CD4-positive, alpha-beta T cell treated with Interleukin-1 beta for 1 hour (primary cell): ENCODE measurements at places on chromosomes 11 and 22.
A peak's percentile ranks its signal among the peaks of the same experiment; 100 is the strongest.

- DNase-seq = no peak
Measured at GRCh38 chr22:48520884-48521588, 1306.6 kb downstream of the BRD1 start.

DNA sequence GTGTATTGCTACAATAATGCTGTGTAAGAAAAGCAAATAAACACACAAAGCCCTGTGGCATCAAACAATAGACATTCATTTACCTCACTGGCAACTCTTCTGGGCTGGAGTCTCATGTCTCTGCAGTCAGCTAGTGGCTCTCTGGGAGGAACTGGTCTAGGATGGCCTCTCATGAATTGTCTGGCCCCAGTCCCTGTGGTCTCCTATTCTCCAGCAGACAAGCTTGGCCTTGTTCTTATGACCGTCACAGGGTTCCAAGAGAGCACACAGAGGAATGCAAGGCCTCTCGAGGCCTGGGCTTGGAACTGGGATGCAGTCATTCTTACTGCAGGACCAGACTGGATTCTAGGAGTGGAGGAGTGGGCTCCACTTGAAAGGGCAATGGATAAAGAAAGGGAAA is 141.2 kb upstream of the NTM start:
- DNase-seq = no peak

GRCh38 chr11:64340671-64341335 is 799 bp downstream of the CCDC88B start:
- peak; percentile 80 for DNase-seq

- no peak for DNase-seq
Measured at GRCh38 chr22:30481711-30482110, 9.9 kb upstream of the SEC14L3 start.

GRCh38 chr22:38900677-38901076 is 28.7 kb upstream of the CBX6 start:
- no peak for DNase-seq

- DNase-seq = no peak
Measured at GRCh38 chr22:24112188-24112587, 69.1 kb upstream of the SUSD2 start.

DNA sequence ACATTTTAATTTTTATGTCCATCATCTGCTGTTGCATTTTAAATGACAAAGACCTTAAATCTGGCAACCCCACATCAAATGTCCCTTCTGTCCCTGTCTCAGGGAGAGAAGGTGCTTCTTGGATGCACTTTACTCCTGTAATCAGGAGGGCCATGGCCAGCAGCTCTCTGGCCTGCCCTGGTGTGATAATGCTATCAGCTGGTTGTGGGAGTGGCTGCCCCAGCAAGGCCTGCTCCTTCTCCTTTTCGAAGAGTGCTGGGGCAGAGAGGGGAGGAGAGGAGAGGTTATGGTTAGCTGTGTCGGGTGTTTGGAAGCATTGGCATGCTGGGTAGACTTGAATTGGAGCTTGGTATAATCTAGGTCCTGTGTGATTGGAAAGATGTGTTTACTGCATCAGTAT is 12.8 kb downstream of the TNRC6B start:
- DNase-seq = no peak

DNA sequence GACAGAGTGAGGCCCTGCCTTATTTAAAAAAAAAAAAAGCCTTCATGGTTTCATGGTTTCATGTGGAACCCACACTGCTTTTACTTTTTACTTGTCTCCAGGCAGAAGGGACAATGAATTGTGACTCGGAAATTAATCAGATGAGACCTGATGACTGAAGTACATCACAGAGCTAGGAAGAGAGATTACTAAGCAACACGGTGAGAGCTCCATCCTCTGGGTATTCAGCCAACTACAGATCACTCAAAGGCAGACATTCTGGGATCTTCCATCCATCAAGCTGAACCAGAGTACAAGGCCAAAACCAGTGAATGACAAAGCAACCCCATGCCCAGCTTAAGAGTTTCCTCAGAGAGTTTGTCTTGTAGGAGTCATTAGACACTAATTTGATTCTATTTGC is 433.2 kb downstream of the SOX6 start:
- no peak for DNase-seq

DNA sequence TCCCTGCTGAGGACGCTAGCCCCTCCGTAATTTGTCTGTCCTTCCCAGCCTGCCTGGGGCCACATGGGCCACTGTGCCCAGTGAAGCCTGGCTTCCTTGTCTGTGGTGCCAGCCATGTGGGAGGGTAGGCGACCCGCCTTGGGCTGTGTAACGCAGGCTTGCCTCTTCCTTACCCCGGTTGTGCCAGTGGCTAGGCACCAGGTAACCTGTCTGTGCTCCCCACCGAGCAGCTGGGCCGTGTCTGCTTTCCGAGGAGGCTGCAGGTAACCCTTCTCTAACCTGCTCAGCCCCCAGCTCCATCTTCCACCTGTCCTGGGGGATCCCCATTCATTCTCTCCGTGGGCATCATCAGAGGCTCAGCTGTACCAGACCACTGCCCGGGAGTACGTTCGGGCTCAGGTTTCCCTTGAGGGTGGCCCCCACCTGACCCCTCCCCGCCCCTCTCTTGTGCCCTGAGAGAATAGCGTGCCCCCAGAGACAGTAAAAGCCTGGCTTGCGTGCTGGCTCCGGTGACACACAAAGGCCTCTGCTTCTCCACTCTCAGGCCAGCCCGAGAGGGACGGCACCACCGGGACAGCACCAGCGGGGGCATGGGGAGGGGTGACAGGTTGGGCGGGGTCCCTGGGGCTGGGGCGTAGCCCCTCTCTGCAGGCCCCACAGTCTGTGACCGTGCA is 79.1 kb downstream of the CDKN1C start:
- no peak for DNase-seq

DNA sequence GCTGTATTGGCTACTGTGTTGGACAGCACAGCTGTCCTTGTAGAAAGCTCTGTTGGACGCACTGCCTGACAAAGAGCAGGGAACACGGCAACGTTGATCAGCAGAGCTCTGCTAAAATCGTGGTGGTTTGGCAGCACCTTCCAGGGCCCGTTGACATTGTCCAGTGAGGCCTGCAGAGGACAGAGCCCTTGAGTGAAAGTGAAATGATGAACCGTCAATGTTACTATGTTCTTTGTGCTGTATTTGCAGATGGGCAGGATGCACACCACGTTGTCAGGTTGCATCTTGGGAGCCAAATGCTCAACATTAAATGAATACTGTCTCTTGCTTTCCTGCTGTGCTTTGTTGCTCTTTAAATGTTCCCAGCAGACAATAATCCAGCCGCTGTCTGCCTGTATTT is 69.7 kb downstream of the NELL1 start:
- DNase-seq = no peak

GRCh38 chr11:122721964-122722266 is 66.4 kb downstream of the UBASH3B start:
- no peak for DNase-seq

DNA sequence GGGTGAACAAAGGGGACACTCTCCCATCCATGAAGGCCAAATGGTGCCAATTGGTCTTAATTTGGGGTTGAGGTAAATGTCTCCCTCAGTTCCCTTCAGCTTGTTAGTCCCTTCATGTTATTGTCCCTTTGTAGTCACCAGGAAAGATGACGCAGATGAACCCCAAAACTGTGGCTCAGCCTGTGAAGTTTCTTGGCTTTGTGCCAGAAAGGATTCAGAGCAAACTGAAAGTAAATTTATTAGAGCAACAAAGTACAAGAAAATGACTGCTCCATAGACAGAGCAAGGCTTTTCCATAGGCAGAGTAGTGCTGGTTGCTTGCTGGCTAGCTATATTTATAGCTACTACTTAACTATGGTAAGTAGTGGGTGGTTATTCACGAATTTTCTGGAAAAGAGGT is 16.7 kb downstream of the OR4C3 start:
- no peak for DNase-seq

DNA sequence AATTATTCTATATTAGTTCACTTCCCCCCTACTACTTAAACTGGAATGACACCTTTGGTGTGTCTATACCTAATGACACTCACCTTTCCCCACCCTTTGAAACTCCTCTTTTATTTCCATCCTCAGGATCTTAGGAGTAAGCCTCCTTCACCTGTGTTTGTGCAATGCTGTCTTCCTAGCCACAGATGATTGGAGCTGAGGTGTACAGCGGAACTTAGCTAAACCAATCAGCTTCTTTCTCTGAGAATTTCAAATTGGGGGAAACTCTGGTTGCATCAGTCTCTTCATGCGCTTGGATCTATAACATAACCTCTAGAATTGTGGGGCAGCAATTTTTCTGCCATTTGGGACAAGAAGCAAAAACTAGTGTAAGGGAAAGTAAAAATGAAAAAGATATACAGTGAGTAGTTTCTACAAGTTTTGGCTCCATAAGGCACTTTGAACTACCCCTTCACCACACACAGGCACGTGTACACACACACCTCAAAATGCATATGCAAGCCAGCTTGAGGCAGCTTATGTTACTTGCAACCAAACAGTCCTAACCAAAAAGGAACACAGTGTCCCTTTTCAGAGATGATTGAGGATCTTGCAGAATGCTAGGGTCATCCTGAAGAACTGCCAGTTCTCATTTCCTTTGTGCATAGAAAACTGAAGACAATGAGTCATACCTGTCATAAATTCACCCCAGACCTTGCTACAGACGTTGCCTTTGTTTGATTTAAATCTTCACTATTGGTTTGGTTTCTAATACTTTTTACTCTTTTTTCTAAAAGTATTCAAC is 36.0 kb upstream of the LDLRAD3 start:
- DNase-seq = no peak

GRCh38 chr22:36143066-36143815 is 17.3 kb downstream of the APOL3 start:
- no peak for DNase-seq

DNA sequence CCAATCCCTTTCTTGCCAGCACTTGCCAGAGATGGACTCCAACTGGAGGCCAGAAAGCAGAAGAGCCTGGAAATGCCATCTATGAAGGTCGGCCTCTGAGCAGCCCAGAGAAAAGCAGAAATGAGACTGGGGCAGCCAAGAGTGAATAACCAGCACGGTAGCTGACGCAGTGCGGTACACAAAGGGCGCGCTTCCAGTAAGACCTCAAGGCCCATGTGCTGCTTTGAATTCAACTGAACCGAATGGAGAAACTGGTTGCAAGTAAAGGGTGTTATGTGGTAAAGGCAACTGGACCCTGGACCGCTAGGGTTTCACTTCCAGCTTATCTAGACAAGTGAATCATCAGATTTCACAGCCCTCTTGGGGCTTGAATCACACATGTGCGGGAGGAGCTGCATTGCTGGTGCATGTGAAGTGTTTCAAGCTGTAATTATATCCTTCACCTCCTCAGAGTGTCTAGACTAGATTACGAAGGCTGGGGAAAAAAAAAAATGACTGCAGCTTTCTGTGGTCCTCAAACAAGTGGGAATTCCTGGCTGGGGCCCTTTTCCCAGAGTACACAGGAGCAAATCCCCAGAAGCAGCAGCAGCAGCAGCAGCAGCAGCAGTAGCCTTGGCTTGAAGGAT is 128.9 kb downstream of the CCDC34 start:
- DNase-seq = no peak

GRCh38 chr22:41578114-41578513 is 11.5 kb downstream of the PMM1 start:
- no peak for DNase-seq

GRCh38 chr22:29742326-29742725 is 22.5 kb downstream of the CABP7 start:
- DNase-seq = no peak

DNA sequence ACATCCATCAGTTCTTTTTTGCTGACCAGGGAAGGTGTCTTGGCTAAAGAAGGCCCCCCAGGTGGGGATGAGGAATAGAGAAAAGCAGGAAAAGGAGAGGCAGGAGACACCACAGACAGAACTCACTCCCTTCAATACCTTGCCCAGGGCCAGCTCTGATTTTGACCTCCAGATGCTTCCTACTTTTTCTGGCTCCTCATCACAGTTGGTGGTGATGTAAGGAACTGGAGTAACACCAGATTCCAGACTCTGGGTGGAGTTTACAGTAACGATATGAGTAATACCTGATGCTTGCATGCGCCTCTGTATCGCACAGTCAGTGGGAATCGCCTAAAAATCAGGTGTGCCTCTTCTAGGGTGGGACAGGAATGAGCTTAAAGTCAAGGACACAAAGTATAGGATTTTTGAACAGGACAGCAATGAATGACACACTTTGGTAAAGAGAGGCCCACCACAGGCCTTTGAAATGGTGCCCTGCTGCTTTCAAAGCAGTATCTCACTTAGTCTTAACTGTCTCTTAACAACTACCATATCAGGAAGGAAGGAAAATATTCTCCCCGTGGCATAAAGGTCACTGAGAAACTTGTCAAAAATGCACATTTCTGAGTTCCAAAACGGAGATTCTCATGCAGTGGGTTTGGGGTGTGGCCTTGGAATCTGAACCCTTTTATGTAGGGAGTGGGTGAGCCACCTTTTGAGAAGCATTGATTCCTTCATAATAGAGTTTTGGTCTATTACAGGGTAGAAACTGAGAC is 140.8 kb downstream of the SNX19 start:
- DNase-seq = no peak

DNA sequence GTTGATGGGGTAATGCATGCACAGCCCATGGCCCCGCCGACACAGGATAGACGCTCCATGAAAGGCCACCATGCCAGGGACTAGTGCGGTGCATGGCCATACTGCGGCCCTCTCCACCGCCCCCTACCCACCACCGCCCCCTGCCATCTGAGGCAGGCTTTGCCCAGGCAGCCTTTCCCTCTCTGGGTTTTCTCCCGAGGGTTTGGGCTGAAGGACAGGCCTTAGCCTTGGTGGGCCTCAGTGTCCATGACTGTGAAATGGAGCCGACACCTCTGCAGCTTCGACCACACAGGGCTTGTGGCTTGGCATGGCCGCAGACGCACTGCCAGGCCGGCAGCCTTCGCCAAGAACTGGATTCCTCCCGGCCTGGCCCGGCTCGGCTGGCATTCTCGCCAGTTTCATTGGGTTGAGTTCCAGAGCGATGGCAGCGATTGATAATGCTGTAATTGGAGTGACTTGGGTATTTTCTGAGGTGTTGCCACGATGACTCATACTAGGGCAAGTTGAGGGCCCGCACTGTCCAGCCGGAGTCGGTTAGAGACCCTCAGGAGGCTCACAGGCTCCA is 111.3 kb downstream of the WNT7B start:
- DNase-seq = no peak

GRCh38 chr11:121236115-121237001 is 56.2 kb upstream of the SC5D start:
- DNase-seq = no peak

DNA sequence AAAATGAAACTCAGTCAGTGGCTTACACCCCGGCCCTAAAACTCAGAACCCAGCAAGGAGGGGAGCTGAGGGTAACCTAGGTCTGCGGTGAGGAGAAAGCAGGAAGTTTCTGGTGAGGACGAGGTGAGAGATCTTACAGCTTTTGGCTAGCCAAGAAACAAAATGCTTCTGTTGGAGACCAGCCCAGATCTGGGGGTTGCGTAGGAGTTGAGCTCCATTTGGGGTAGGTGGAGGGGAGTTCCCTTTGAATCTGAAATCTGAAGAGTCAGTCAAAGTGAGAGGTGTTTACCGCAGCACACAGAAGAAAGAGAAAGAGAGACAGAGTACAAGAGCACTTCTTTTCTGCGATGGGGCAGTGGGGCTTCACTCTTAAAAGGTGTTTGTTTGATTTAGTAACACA is 29.6 kb downstream of the EHF start:
- peak; percentile 72 for DNase-seq

DNA sequence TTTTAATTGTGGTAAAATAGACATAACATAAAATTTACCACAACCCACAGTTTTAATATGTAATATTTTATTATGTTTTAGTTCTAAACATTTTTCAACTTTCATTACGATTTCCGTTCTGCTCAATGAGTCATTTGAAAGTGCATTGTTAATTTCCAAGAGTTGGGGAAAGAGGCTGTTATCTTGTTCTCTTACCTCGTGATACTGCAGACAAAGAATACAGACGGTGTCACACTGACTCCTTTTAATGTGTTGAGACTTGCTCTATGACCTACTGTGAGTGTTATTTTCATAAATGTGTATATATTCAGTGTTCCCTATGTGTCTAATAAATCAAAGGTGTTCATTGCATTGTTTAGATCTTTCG is 10.8 kb upstream of the RAC2 start:
- DNase-seq = no peak
